ENCODE measurements at places on chromosomes 11 and 22.

- DNase-seq: no peak
These were observed 421.4 kb upstream of the CADM1 start for GRCh38 chr11:115925568-115926090.

DNA sequence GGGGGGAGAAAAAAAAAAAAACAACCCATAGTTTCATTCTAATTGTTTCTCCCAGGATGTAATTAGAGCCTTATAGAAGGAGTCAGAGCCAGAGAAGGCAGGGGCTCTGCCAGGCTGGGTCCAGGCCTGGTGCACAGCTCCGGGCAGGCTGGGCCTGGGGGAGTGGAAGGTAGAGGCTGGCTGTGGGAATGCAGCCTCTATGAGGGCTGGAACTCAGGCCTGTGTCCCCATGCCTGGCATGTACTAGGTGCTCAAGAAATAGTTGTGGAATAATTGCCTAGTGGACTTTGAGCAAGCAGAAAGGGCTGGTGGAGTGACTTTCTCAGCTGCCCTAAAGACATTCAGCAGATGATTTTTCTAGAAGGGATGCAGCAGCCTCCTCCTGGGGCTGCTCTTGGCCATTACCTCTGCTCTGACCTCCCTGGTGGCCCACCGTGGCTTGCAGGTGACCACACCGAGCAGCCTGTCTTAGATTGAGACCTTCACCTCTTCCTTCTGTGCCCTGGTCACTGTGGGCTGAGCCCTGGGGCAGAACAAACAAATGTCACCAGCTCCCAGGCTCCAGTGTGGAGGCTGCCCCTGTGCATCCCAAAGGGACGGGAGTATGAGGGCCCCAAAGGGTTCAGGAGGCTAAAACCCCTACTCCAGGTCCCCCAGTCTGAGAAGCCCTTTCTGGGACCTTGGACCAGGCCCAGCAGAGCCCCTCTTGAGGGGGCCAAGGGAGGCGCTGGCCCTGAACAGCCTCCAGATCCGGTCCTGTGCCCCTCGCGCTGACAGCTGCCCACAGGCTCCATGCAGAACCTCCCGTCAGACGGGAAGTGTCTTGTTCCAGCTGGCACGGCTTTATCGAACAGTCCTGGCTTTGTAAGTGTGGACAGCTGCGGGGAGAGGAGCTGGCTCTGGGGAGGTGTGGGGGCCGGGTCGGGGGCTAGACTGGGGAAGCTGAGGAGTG is 18.8 kb downstream of the MYEOV start:
- DNase-seq: no peak

DNA sequence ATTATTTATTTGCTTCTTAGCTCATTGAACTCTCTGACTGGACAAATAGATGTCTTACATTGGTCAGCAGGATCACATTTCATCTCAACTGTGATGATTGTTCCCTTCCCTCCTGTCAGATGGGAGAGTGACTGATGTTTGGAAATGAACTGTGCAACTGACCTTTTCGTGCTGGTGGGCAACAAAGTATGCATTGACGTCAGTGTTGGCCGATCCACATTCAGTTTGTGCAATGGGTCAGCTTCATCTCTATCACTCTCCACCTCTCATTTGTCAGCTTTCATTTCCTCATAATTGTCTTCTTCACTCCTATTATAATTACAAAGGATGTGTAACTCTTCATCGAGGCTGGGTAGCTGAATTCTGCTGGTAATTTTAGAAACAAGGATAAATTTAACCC is 71.3 kb downstream of the PPP2R1B start:
- no peak for DNase-seq

- DNase-seq: no peak
These were observed 5.2 kb downstream of the ROBO3 start for GRCh38 chr11:124870430-124870829.

- peak; percentile 26 for DNase-seq
These were observed 77.7 kb downstream of the MORC2 start for GRCh38 chr22:30890686-30891442.

DNA sequence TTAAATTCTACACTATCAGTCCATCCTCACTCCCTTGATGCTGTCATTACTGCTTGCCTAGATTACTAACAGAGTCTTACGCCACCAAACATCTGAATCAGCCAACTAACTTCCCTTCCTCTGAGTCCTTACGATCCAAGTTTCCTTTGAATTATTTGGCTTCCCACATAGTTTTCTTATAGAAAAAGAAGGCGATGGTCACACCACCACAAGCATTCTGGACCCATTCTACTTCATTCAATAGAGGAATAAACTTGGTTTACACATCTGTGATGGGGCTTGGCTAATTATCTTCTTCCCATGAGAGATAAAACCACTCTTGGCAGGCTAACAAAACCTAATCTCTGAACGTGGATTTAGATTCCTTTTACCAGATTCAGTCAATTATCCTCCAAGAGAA is 35.0 kb downstream of the INTS4 start:
- DNase-seq: no peak

- no peak for DNase-seq
These were observed 43.1 kb downstream of the LRP5 start for GRCh38 chr11:68355471-68355870.

DNA sequence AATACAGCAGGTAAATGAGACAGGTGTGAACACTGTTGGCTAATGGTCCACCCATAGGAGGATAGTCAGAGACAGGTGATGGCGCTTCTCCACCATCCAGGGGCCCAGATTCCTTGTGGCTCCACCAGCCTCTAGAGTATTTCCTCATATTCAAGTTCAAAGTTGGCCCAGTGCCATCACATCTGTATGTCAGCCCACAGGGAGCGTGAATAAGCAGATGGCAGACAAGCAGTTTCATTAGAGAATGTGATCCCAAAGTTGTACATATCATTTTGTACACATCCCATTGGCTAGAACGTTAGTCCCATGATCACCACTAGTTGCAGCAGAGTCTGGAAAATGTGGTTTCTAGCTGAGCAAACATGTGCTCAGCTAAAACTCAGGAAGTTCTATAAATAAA is 11.0 kb upstream of the CWF19L2 start:
- no peak for DNase-seq

- no peak for DNase-seq
These were observed 780 bp upstream of the SLC15A3 start for GRCh38 chr11:60952742-60953170.

DNA sequence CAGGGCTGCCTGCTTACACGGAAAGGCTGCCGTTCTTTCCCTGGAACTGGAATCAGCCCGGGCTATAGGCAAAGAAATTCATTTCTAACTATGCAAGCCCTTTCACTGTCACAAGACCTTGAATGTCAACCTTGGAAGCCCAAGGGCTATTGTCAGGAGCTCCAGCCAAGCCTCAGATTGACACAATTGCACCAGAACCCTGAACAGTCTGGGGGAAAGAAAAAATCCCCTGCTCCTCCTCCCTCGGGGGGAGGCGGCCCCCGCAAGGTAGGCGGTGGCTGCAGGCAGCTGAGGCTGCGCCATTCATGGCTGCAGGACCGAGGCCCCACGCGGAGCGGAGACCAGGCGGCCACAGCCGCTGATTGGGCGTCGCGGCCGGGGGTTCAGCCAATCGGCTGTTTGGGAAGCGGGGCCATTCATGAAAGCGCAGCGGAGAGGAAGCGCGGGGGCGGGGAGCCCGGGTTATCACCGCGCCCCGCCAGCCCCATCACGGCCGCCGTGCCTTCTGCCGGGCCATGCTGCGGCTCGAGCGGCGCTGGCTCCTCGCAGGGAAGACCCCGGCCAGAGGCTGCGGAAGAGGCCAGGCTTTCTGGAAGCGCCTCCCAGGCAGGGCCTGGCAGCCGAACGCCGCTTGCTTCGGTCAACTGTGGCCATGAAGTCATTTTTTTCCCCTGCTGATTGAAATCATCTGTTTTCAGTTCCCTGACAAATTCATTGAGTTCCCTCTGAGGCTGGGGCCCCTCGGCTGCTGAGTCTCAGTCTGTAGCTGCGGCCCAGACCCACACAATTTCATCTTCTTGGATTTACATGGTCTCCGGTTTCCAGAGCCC is 38.1 kb upstream of the LINC01488 start:
- DNase-seq: peak; percentile 91

DNA sequence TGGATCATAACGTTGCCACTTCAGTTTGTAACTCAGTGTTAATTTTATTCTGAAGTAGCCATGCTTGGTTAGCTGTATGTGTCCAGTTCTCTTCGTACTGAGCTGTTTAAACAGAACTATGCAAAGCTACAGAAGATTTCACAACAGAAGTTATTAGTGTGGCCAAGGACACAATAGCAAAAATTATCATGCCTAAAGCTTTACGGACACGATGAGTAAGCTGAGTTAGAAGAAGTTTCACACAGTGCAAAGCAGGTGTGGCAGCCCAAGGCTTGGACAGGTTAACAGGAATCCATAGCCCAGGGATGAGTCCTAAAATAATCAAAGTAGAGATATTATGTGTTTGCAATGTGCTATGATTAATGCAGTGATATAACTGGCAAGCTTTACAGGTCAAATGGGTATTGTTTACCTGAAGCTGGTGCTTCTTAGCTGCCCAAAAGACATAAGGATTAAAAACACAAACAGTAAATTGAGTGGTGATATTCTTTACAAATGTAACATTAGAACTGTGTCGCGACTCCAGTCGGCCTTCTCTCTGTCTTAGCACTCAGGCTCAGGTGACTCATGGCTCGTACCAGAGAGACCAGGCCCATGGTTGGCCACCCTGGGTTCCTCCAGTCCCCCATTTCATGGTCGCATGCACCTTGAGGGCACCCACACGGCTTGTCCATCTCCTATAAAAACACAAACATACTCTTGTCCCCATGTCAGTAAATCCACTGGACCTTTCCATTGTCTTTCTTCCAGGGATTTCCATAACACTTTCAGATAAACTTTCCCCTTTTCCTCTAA is 35.5 kb upstream of the NCAM1 start:
- DNase-seq: no peak

DNA sequence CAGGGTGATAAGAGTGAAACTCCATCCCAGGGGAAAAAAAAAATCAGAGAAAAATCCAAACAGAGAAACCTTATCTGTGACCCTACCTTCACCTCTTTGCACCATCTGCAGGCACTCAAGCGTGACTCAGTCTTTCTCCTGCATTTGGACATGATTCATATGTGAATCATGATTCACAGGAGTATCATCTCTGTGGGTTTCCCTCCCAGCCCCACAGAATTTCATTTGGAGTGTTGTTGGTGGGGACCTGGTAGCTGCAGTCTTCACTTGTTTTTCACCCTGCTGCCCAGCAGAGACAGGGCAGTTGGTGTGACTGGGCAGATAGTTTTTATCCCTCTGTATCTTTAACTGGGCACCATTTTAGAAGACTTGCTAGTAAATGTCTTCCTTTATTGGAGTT is 75.7 kb downstream of the DEPDC5 start:
- DNase-seq: no peak

DNA sequence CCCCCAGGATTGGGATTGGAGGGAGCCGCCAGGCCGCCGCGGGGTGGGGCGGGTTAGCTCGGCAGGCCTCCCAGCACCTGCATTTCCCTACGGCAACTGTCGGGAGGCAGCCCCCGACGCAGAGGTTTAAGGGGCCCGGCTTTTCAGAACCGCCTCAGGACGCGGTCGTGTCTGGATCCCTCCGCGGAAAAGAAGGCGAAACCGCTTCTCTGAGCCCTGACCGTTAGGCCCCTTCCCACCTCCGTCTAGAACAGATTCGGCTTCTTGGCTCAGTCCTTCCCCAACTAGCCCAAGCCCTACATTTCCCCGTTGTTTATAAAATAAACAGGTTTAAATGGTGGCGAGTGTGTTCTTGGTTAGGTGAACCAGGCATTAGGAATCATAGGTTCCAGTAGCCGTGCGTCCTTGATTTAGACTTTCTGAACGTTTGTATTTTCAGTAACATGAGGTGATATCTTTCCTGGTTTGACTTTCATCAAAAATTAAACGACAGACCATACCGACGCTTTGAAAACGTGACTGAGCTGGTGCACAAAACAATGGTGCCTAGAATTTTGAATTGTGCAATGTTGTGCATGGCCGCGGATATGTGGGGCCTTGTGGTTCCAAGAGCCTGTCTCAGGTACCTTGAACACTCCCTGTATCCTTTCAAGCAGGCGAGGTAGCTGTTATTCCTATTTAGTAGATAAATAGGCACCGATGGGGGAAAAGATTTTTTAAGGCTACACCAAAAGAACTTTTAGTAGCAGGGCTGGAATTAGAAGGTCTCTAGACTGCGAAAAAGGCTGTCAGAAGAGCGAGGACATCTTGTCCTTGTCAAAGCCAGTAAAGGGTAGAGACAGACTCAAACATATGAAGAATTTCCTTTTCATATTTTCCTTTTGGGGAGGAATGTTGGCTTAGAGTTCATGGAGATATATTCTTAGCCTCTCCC is 1.2 kb upstream of the HSPA8 start:
- DNase-seq: no peak
